NCI-H187 (cell line): ENCODE measurements at places on chromosomes 4 and X.

- DNase-seq, result no peak
These were observed 62.7 kb upstream of the PGM2 start for GRCh38 chr4:37763831-37764230.

- no peak for DNase-seq
These were observed 13.0 kb downstream of the SLC16A2 start for GRCh38 chrX:74434336-74434735.

- DNase-seq, result no peak
These were observed 32.3 kb downstream of the BBS12 start for GRCh38 chr4:122764821-122765215.

- no peak for DNase-seq
These were observed 243.9 kb downstream of the MAML3 start for GRCh38 chr4:139910106-139910505.
